Activated CD4-positive, CD25-positive, alpha-beta regulatory T cell treated with anti-CD3 and anti-CD28 coated beads, Interleukin-2, amount 50 U/mL, for 24 hours (primary cell): ENCODE measurements at places on chromosomes 1 and 21.

- ATAC-seq = peak; percentile 30
Measured at GRCh38 chr1:84505493-84506001, 639 bp upstream of the SPATA1 start.

- no peak for ATAC-seq
Measured at GRCh38 chr1:11285883-11286734, 13.1 kb downstream of the UBIAD1 start.

DNA sequence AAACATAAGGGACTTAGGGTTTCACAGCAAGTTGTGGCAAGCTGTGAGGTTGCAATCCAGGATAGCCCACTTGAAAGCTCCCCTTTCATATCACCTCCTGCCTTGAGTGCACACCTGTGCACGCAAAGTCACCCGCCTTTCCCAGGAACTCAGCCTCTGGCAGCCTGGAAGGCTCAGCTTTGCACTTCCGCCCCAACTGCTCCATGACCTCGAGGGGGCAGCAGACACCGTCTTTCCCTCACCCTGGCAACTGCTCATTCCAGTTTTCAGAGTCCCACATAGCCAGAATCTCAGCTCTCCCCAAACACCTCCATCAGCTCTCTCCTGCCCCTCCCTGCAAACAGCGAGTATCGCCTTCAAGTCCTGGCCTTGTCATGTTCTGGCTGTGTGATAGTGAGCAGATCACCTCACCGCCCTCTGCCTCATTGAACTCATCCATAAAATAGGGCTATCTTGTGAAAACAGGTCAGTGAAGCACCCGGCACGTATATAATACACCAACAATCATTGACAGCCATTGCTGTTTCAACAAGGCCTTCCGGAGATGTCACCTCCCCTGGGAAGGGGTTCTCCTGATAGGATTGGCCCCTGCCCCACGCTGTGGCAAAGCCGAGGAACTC is 32.2 kb upstream of the EPB41 start:
- no peak for ATAC-seq

DNA sequence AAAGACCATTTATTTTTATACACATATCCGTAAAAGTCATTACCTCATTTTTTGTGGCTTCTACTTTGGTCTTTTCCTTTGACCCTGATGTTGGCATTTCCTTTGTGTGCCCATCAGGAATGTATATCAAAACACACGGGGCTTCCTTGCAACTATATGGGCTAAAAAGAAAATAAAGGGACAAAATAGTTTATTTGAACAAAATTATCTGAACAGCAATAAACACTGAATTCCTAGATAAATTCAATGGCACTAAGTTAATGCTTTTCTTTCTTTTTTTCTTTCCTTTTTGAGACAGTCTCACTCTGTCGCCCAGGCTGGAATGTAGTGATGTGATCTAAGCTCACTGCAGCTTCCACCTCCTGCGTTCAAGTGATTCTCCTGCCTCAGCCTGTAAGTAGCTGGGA is 45.2 kb downstream of the EPRS1 start:
- no peak for ATAC-seq

DNA sequence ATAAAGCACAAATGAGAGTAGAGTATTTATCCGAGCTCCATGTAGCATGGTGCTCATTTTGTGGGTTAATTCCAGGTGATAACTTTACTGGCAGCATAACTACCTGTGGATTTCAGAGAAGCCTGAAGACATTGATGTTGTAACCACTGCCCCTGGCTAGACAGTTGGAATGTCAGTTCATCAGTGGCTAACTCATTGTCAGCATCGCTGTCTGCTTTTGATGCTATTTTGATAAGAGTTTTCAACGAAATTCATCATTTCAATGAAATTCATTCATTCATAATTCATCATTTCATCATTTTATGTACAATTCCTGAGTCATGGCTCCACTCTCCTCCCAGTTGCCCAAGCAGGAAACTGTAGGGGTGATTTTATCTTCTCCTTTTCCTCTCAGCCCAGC is 34.4 kb downstream of the HSD3B1 start:
- ATAC-seq = no peak

DNA sequence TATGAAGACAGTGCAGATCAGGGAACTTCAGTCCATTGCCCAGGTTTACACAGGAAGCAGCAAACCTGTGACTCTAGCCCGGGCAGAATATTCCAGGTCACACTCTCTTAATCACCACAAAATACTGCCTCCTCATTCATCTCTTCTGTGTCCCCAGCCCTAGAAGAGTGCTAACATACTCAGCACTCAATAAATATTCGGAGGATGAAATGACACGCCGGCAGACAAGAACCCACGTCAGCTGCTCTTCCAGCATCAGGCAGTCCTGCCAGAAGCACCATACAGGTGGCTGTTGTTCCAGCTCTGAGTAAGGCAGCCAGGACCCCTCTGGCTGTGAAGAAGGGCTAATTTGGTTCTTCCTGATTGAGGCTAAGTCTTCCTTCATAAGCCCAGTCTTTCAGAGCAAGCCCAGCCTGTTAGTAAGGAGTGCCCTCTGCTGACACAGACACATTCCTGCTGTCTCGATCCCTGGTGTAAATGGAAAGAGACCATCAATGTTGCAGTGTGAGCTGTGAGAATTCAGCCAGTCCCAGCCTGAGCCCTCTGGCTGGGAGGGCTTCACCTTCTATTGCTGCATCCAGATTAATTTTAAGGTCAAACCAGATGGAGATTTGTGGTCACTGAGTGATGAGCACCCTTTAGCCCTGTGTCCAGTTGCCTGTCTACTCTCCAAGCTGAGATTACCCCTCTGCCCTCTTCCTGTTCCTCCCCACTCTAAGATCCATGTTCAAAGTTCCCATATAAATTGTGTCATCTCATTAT is 45.0 kb upstream of the KIRREL1 start:
- ATAC-seq = no peak

DNA sequence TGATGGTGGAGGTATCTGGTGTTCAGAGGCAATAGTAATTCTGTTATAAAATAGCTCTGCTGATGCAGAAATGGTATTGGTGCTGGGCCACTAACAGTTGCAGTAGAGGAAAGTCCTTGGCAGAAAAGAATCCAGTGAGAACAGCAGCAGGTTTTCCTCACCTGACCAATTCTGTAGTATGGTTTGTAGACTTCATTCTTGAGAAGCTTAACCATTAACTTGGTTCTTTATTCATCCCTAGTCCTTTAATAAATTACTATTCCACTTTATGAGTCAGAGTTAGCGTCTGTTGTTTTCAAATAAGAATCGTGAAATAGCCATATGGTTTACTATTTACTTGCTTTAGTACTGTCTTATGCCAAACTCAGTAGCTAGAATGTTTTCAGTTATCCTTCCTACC is 128.5 kb upstream of the SERTAD4 start:
- ATAC-seq = no peak

- peak; percentile 24 for ATAC-seq
Measured at GRCh38 chr1:223712850-223713474, 623 bp downstream of the CAPN2 start.

DNA sequence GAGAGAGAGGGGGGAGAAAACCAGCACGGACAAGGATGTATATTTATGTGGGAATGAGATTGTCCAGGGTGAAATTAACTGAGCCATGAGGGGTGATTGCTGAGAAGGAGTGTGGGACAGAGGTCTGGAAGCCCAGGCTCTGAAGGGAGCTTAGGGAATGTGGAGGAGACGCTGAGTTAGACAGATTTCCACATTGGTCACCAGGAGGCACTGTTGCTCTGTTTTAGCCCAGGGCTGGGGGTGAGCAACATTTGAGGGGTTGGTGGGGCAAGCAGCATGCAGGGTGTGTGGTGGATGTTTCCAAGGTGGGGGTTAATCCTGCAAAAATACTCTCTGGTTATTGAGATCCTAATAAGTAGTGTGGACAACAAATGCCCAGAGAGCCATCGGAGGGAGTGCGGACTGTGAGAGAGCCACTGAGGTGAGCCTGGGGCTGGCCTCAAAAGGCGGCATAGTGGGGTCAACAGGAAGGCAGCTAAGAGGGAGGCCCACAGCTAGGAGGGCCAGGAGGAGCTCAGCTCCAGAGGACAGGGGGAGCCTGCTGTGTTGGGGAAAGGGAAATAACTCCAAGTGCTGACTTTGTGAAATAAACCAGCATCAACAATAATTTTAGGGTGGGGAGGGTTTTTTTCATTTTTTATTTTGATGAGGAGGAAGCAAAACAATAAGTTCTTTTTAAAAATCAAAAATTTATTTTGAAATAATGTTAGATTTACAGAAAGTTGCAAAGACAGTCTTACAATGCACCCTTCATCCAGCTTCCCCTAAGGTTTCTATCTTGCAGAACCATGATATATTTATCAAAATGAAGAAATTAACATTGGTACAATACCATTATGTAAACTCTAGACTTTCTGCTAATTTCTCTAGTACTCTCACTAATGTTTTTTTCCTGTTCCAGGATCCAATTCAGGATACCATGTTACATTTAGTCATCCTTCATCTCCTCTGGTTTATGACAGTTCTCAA is 82.8 kb upstream of the CD34 start:
- ATAC-seq = no peak

DNA sequence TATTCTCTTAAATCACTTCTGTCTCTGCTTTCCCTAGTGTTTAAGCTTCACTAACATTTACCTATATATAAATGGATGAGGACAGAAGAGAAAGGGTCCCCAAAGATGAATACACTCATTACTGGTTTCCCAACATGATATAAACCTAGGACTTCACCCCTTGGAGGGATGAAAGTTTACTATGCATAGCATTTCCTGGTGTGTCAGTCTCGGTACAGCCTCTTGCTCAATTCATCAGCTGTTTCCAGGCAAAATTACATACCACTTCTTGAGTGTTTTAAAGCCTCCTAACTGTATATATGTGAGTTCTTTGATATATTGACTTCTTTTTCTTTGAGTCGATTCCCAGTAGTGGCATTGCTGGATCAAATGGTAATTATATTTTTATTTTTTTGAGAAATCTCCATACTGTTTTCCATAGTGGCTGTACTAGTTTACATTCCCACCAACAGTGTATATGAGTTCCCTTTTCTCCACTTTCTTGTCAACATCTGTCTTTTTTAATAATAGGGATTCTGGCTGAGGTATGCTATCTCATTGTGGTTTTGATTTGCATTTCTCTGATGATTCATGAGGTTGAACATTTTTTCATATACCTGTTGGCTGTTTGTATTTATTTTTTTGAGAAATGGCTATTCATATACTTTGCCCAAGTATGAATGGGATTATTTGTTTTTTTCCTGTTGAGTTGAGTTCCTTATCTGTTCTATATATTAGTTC is 259.3 kb upstream of the CACYBP start:
- ATAC-seq = no peak

DNA sequence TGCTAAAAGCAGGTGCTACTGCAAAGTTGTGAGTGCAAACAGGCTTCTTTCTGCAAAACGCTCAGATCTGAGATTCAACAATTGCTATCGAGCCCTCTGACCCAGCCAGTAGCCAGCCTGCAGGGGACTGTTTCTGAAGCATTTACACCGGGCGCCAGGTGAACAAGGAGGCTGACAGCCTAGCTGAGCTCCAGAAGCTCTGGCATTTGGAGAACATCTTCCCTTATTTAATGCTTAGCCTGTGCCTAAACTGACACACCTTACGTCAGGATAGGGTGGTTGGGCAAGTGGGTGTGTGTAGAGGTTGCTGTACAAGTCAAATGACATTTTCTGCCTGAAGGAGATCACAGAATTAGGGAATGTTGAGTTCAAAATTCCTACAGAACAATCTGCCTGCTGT is 15.8 kb upstream of the PLA2G2C start:
- no peak for ATAC-seq

GRCh38 chr1:167532964-167533824 is 14.9 kb upstream of the CD247 start:
- ATAC-seq = no peak

- ATAC-seq = no peak
Measured at GRCh38 chr1:6014130-6014999, 22.1 kb upstream of the NPHP4 start.

GRCh38 chr21:30979054-30979453 is 59.2 kb downstream of the KRTAP19-8 start:
- ATAC-seq = peak; percentile 35

DNA sequence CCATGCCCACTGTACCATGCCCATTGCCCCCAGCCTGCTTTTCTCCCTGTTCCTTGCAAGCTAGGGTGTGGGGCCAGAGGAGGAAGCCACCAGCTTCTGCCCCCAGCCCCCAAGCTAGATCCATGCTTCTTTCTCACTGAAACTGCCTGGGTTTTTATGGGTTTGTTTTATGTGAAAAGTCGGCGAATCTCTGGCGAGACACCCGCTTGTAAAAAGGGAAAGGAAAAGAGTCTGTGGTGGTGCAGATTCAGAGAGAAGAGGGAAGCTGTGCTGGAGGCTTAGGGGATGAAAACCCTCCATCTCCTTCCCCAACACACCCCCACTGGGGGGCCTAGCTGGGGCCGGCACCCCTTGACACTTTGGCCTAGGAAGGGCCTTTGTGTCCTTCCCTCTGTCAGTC is 26.2 kb downstream of the GRHL3 start:
- no peak for ATAC-seq

DNA sequence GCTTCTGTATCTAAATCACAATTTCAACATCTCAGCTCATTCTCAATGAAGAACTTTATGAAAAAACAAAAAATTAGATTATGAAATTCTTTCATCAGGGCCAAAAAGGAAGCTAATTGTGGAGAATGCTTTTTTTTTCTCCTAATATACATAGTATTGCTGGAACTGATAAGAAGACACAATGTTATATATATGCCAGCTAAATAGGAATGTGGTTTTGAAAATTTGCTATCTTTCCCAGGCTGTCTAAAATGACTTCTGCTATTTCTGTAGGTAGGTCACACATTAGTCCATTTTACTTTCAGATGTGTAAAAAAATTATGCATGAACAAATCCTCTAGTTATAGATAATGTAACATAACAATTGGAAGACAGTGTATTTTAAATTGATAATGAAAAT is 732.9 kb downstream of the RWDD3 start:
- ATAC-seq = no peak

DNA sequence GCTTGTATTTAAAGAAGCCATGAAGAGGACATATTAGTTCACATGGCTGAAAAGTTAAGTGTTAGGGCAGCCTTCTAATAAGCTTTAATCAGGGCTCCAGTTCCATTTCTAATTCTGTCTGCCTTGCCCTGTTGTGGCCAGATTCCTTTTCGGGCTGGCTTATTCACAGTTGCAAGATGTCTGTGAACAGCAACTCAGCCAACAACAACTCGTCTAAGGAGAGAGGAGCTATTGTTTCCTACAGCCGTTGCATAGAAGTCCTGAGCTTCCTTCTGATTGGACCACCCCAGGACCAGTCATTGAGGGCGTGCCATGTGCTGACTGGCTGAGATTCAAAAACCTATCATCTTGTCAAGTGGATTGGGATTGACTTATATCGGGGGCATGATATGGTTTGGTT is 18.6 kb upstream of the COQ8A start:
- ATAC-seq = no peak

- no peak for ATAC-seq
Measured at GRCh38 chr1:29802181-29803068, 566.1 kb downstream of the PTPRU start.

GRCh38 chr1:63746129-63746864 is 27.5 kb upstream of the ROR1 start:
- ATAC-seq = no peak

GRCh38 chr1:21337454-21337927 is 47.2 kb upstream of the ECE1 start:
- no peak for ATAC-seq

DNA sequence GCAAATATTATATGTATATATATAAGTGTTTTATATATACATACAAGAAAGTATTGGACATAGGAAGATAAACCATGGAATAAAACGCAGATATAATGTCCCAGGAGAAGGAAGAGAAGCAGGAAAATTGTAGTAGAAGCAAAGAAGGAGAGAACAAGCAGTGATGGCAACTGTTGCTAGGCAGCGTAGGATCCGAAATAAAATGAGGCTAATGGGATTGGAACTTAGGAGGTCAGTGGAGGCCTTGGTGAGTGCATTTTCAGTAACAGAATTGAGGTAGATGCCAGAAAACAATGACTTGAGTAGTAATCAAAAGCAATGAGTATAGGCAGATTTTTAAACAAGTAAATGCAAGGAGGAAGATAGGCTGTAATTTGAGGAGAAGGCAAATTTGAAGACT is 265.8 kb downstream of the LRRC7 start:
- no peak for ATAC-seq
